ENCODE measurements at places on chromosomes 5 and 9.

GRCh38 chr9:4382722-4383317, 83.0 kb upstream of the GLIS3 start:
- peak; percentile 18 for DNase-seq

DNA sequence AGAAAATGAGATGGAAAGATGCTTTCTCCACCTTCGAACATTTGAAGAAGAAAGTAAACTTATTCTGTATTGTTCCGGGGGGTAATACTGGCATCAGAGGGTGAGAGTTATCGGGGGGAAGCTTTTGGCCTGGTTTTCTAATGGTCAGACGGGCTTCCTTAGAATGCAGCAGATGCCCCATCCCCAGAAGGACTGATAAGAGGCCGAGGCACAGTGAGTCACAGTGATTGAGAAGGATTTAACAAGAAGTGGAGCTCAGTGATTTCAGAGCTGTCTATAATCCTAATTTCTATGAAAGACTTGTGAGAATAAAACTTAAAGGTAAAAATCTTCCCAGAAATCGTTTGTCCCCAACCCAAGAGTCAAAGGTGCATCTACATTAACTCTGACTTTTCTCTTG, 123.9 kb downstream of the DOCK8 start:
- DNase-seq, result no peak

DNA sequence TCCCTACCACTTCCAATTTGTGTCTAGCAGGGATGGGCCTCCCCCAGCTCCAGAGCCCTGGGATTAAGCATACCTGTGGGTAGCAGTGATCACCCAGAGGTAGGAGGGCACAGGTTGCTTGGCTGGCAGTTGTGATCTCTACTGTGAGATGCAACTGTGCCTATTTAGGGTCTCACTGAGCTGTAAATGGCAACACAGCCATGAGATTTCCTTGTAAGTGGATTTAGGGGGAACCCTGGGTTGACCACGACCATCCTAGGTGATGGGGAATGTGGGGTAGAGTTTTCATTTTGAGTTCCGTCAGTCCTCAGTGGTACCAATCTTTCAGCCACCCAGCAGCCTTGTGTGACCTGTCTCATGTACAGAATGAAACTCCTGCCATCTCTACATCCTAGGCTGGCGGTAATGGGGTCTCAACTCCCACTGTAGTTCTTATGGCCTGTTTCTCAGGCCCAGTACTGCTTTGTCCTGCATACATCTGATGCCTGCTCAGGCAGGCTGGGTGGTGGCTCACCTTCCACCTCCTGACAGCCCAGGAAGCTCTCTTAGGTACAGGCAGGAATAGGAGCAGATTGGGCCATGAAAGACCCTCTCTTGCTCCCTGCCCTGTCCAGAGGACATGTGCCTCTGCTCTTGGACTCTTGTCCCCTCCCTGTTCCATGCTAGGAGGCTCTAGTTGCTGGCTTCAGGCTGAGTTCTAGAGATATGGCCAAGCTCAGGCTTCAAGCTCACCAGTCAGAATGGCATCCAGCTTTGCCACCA, 8.1 kb downstream of the HNRNPAB start:
- no peak for DNase-seq

DNA sequence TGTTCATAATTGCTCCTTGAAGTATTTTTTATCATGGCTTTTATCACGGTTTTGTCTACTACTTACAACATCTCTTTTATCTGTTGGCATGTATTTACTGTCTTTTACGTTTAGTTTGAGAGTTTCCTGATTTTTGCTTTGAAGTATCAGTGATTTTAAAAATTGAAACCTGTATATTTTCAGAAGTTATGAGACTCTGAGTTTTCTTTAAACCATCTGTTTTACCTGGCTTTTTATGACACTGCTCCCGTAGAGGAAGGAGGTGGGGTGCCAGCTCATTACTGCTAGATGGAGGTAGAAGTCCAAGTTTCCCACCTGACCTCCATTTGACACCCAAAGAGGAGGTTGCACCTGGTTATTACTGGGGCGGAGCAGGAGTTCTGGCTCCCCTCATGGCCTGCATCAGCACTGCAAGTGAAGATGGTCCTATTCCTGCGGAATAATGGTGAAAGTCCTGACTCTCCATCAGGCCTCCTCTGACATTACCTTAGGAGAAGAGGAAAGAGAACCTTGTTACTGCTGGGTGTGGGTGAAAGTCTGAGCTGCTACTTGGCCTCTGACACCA, 10.0 kb upstream of the ZNF131 start:
- no peak for DNase-seq

GRCh38 chr9:92275541-92275940, 18.0 kb downstream of the IARS1 start:
- no peak for DNase-seq

- DNase-seq, result no peak
Measured at GRCh38 chr5:76007904-76008303, 75.3 kb upstream of the SV2C start.

DNA sequence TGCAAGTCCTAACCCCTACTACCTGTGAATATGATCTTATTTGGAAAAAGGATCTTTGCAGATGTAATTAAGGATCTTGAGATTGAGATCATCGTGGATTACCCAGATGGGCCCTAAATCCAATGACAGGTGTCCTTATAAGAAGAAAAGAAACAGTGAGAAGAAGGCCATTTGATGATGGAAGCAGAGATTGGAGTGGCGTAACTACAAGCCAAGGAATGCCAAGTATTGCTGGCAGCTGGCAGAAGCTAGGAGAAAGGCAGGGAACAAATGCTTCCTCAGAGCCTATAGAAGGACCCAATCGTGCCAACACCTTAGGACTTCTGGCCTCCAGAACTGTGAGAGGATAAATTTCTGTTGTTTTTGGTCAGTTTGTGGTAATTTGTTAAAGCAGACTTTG, 70.1 kb upstream of the PALM2AKAP2 start:
- no peak for DNase-seq

DNA sequence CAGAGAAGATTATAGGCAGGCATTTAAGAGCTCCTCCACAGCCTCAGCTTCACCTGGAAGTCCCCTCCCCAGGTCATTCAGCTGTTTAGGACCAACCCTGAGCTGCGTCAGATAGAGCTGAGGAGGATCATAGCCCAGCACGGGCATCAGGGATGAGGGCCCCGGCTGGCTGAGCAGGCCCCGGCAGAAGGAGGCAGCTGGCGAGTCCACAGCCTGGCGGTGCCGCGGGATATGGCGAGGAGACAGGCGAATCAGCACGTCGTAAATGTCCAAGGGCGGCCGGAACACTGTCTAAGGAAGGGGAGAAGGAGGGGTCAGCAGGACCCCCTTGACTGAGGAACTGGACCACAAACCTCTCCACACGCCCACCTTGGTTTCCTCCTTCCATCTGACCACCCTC, 10.6 kb downstream of the NOL6 start:
- DNase-seq, result no peak
